SK-N-SH (cell line): ENCODE measurements at places on chromosomes 5 and 9.

GRCh38 chr9:103037508-103038477 lies 42.7 kb downstream of the CYLC2 start:
- DNase-seq, result no peak

DNA sequence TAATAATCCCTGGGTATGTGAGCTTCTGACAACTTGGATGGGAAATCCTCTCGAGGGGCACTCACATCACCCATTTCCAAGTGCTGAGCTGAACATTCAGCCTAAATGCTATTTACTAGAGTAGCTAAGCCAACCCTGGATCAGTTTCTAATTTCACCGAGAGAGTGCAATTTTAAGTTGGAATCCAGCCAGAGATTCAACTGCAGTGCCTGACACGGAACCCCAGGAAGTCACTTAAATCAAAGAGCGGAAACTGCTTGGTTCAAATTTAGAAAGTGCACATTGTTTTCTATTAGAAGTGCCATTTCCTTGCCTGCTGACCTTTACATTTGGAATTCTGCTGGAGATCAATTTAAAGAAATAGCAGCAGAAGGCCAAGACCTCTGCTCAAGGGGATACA lies 8.8 kb downstream of the SPRY4 start:
- peak; percentile 69 for DNase-seq

- no peak for DNase-seq
These were observed 25.2 kb upstream of the FCN2 start for GRCh38 chr9:134855231-134855899.

DNA sequence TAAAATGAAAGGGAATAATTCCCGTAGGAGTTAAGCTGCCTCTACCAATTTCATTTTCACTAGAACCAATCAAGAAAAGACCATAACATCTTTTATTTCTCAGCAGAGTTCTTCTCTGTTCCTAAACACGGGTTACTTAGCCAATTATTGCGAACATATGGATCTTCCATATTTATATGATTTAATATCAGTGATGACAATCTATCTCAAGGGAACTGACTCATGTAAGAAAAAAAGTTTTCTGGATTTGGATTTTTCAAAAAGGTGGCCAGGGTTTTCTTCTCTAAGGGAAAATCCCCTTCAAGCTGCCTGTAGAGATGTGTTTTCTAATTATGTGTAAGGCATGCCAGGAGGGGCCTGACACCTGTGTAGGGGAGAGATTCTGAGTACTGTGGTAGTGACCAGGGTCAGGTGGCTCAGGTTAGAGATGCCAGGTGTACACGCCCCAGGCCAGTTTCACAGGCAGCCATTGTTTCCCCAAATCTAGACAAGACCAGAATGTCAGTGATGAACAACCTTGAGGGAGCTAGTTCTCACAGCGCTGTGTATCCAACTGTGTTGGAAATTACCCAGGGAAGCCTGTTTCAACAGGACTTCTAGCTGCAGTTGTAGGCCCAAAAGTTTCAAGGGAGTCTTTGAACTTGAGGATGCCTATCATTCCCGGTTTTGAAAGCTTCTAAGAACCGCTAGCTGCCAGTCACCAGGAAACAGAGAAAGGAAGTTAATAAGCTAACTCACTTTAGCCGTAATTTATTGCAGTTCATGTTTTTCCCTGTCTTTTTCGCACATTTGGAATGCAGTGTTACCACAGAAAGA lies 572.5 kb upstream of the RGMB start:
- no peak for DNase-seq

- no peak for DNase-seq
These were observed 495.2 kb downstream of the GADD45G start for GRCh38 chr9:90100014-90100413.

- DNase-seq, result no peak
These were observed 26.6 kb downstream of the PTPDC1 start for GRCh38 chr9:94110821-94111252.

- no peak for DNase-seq
These were observed 23.9 kb upstream of the PPP1R2B start for GRCh38 chr5:156826150-156826549.

DNA sequence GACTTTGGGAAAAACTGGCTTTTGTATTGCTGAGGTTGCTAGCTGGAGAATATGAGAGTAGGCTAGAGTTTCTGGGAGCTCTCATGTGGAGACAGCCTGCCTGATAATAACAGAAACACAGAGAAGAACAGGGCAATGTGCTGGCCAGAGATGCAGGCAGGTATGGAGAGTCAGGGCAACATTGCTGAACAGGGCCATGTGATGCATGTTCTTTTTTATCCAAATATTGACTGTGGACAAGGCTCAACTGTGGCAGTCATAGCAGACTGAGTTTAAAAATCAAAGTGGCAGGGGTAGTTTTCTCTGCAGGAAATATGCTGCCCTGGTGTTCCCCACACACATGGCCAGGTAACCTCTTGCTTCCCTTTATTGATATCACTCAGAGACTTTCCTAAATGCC lies 381.1 kb downstream of the RASEF start:
- no peak for DNase-seq

DNA sequence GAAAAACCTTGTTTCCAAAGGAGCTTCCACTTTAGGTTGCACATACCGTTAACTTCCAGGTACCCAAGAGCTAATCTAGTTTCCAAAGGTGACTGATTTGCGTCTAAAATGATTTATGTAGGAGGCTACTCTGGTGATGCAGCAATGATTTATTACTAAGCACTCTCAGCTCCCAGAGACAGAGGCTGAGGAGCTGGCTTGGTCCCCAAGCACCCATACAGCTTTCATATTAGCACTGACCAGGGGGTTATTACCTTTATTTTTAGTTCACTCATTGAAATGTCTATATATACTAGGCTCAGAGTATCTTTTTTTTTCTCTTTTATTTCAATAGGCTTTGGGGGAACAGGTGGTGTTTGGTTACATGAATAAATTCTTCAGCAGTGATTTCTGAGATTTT lies 91.2 kb upstream of the EQTN start:
- DNase-seq, result no peak

DNA sequence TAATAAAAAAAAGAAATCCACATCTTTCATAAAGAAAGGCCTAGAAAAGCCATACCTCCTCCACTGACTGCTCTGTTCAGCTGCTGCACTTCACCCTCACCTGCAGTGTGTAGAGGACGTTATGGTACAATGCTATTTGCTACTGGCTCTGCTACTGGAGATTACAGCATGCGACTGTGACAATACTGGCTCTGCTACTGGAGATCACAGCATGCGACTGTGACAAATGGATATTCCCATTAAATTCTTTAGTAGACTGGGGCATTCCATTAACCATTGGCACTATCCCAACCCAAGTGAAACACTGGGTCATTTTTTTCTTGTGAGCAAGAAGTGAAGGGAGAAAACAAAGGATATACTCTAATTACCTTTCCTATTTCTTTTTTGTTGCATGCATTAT lies 1063.5 kb upstream of the DMAC1 start:
- peak; percentile 23 for DNase-seq

GRCh38 chr9:72390907-72391306 lies 25.9 kb upstream of the ZFAND5 start:
- DNase-seq, result no peak

GRCh38 chr5:21199087-21199486 lies 1211.1 kb upstream of the CDH18 start:
- DNase-seq, result no peak

GRCh38 chr9:114706711-114707110 lies 24.7 kb upstream of the TEX48 start:
- DNase-seq, result no peak

GRCh38 chr5:172335721-172336120 lies 52.2 kb upstream of the UBTD2 start:
- no peak for DNase-seq

DNA sequence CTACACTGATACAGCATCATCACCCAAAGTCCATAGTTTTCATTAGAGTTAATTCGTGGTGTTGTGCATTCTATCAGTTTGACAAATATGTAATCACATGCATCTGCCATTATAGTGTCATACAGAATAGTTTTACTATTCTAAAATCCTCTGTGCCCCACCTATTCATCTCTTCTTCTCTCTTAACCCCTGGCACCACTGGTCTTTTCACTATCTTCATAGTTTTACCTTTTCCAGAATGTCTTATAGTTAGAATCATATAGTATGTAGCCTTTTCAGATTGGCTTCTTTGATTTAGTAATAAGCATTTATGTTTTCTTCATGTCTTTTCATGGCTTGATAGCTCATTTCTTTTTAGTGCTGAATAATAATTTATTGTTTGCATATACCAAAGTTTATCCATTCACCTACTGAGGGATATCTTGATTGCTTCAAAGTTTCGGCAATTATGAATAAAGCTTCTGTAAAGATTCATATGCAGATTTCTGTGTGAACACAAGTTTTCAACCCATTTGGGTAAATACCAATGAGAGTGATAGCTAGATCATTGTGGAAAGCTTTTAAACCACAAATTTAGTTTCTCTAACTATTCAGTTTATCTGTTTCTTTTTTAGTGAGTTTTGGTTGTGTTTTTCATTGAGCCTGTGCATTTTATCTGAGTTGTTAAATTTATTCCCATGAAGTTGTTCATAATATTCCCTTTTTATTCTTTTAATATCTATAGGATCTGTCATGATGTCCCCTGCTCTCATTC lies 84.9 kb downstream of the RALGPS1 start:
- no peak for DNase-seq

DNA sequence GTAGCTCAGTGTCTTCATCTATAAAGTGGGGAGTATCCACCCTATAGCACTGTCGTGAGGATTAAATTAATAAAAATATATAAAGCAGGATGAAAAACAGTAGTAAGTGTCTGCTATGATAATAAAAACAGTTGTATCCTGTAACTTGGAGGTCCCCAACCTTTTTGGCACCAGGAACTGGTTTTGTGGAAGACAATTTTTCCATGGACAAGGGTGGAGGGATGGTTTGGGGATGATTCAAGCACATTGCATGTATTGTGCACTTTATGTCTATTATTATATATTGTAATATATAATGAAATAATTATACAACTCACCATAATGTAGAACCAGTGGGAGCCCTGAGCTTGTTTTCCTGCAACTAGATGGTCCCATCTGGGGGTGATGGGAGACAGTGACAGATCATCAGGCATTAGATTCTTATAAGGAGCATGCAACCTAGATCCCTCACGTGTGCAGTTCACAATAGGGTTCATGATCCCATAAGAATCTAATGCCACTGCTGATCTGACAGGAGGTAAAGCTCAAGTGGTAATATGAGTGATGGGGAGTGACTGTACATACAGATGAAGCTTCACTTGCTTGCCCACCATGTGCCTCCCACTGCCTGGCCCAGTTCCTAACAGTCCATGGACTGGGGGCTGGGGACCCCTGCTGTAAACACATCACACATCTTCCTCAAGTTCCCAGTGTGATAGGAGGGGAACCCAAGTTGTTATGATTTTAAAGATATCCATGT lies 177.4 kb upstream of the DAPK1 start:
- DNase-seq, result no peak

DNA sequence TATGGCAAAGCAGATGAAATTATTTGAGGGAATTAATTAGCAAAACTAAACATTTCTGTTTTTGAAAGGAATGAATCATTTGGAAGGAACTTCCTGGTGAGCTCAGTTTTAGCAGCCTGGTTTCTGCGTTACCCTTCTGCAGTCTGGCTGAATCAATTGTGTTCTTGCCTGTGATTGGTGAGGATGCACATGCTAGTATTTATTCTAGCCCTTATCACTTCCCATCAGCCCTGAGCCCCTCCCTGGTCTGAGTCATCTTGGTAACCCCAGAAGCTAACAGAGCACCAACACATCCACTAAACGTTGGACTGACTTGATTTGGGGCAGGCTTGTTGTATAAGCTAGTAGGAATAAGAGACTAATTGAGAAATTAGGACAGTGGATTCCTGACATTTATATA lies 6.6 kb downstream of the TJP2 start:
- peak; percentile 74 for DNase-seq

- DNase-seq, result no peak
These were observed 13.7 kb downstream of the DOCK2 start for GRCh38 chr5:169650701-169651331.

GRCh38 chr9:104073098-104073769 lies 20.9 kb upstream of the SMC2 start:
- DNase-seq, result no peak

- DNase-seq, result no peak
These were observed 73.3 kb upstream of the NREP start for GRCh38 chr5:111830333-111830732.

GRCh38 chr5:156427315-156427714 lies 100.4 kb downstream of the SGCD start:
- DNase-seq, result no peak

- DNase-seq, result no peak
These were observed 2.2 kb downstream of the THBS4 start for GRCh38 chr5:80037366-80037765.

- no peak for DNase-seq
These were observed 52.5 kb downstream of the EFNA5 start for GRCh38 chr5:107618242-107618641.

DNA sequence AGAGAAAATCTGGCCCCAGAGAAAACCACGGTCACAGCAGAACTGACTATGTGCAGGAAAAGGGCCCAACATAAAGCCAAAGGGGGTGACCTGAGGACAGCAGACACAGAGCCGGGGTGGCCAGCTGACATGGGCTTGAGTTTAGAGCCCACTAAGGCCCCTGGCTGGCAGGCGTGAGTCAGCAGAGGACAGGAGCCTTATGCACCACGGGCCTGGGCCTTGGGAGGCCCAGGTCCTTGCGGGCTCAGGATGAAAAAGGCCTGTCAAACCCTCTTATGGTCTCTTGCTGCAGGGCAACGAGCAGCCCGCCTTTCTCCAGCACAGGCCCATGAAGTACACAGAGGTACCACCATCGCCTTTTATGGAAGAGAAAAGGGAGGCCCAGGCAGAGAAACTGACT lies 19.7 kb downstream of the STK10 start:
- no peak for DNase-seq

GRCh38 chr5:10839916-10840599 lies 79.0 kb upstream of the DAP start:
- DNase-seq, result no peak

- DNase-seq, result peak; percentile 55
These were observed 87.4 kb downstream of the PSD2 start for GRCh38 chr5:139882961-139883539.

DNA sequence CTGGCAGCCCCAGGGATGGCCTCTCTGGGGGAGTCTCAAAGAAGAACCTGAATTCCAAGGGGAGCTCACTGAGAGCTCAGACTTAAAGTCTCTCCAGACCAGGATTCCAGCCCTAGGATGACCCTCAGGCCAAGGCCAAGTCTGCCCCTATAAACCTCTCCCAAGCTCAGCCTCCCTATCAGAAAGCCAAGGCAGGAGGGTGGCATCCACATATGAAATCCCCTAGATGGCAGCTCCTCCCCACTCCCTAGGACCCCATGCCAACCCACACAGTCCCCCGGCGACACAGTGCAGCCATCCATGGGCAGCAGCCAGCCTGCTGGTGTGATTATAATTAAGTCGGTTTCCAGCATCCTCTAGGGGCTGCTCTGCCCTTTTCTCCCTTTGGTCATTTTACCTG lies 269.9 kb downstream of the CDK5RAP2 start:
- peak; percentile 71 for DNase-seq

- no peak for DNase-seq
These were observed 132.4 kb downstream of the FRMD3 start for GRCh38 chr9:83405759-83406158.

- no peak for DNase-seq
These were observed 14.0 kb downstream of the PRKAA1 start for GRCh38 chr5:40784027-40784653.

GRCh38 chr9:3809724-3810123 lies 283.9 kb upstream of the RFX3 start:
- no peak for DNase-seq
